ENCODE measurements at places on chromosomes 12 and 14.
A peak's percentile ranks its signal among the peaks of the same experiment; 100 is the strongest.

DNA sequence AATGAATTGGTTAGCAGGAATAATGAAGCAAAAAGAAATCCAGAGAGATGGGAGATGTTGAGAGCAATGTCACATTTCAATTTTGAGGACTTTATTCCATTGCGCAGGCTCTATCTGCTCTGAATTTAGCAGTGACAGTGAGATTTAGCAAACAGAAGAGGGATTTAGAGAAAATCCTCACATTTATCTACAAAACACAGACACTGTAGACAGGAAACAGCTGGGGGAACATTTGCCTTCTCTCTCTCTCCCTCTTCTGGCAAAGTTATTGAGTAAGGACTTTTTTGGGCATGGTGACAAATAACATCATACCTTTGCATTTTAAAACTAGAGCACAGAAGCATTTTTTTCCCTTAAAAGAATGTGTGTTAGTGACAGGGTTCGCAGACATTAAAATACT lies at the start of gene IGF1:
Gene IGF1 (minus strand): TSS at position 158 of the 400 bp plus-strand sequence. CDS start 182 bp downstream, outside the sequence.
- peak; percentile 40 for DNase-seq

GRCh38 chr14:65411656-65412031 lies 886 bp upstream of the FUT8 start:
- peak; percentile 95 for DNase-seq

GRCh38 chr14:100640471-100641273 lies 53.5 kb upstream of the BEGAIN start:
- no peak for DNase-seq

GRCh38 chr12:93667672-93668071 lies 9.5 kb upstream of the CRADD start:
- peak; percentile 27 for DNase-seq

DNA sequence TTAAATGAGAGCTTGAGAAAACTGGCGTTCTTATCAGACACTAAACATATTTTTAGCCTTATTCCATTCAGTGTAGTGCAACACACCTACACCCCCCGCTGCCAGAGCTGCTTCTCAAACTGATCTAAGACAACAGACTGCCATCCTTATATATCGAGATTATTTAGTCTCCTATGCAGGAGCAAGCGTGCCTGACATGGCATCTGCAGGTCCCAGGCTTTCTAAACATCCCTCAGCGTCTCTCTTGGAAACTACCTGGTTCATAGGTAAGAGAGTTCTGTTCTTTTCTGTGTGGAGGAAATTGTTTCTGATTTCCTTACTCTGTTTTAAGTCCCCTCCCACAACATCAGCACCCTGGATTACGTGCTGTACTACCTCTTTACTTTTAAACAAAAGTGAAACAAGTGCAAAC lies 117.1 kb upstream of the PTPRB start:
- DNase-seq = no peak

DNA sequence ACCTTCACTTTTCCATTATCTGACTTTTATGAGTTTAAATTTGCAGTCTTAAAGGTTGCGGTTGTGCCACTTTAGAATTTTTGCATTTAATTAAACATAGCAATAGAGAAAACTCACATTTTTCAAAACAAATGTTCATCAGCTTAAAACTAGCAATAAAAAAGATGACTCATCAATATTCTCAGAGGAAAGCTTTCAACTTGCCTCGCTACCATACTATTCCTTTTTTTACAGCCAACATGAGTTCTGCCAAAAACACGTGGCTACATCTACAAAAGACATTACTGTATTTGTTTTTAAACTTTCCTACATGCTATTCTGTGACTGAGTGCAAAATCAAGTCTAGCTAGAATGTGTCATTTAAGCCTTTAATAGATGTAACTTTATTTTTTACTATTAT lies 497.1 kb downstream of the RPS29 start:
- DNase-seq = no peak

- peak; percentile 53 for DNase-seq
These were observed 24.9 kb downstream of the CRACR2A start for GRCh38 chr12:3727877-3728632.

DNA sequence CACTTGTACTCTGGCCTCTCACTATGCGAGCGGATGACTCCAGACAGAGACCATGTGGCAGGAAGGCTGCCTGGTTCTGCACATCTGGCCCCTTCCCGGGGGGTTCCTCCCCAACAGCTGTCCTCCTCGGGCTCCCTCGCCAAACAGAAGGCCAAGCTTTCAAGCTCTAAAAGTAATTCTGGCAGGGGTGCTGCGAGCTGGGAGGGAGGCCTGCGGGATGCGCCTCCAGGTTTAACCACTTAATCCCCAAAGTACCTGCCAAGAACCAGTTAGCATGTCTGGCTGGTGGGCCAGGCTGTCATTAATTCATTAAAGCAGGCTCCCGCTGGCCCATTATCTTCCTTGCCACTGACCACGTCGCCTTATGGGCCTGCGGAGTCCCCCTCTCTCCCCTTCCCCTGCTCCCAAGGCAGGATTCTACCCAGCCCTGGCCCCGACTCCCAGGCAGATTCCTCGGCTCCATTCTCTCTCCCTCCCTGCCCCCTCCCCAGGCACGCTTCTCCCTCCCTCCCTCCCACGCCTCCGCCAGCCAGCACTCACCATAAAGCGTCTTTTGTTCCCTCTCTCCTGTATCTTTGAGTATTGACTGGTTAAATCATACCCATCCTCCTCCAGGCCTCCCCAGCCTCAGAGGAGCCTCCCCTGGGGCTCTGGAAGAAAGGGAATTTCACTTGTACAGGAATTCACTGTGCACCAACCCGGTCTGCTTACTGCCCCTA lies 4.9 kb downstream of the HRK start:
- no peak for DNase-seq

DNA sequence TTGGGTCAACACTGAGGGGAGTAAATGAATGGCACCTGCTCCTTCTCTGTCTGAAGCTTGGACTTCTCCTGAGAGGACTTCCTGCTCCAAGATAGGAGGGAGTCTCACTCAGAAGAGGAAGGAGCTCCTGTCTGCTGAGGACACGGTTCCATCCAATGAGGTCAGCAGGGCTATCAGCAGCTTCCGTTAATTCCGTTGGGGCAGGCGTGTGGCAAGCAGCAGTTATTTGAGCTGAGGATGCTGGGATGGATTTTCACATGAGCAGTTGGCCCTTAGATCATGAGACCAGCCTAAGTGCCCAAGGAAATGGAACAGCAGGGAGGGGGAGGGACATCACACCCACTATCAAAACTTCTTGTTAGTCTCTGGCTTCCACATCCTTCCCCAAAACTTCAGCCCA lies 159.0 kb upstream of the PZP start:
- DNase-seq = no peak

- DNase-seq = no peak
These were observed at the start of gene NGB for GRCh38 chr14:77271113-77271710. NGB (minus strand) TSS chr14:77271206; CDS start chr14:77270937, 269 bp downstream.

All from AG20443 (cell line).